Epithelial cell of alveolus of lung (primary cell): ENCODE measurements at places on chromosomes 6 and 20. TPM values are rescaled to one million over a fixed set of nuclear protein-coding genes. Genes with fewer than 3 reads are reported as not detected.

Gene THBD
- 6.5 and 156 TPM in 2 replicates for total RNA-seq

Gene TFAP2A
- total RNA-seq, result under 0.01 TPM in 1 of 2 replicates, not detected in the other

Gene PIGT
- 107 and 126 TPM in 2 replicates for total RNA-seq

Gene WFDC12
- total RNA-seq, result not detected in 2 replicates

Gene PRR18
- total RNA-seq, result 0.13 TPM in 1 of 2 replicates, not detected in the other

Gene PI3
- not detected in 2 replicates for total RNA-seq

Gene ANGPT4
- total RNA-seq, result not detected in 2 replicates

Gene HTR1E
- not detected in 2 replicates for total RNA-seq

Gene SRC
- total RNA-seq, result 13.1 and 44.4 TPM in 2 replicates

Gene ATXN1
- total RNA-seq, result 14.7 and 20.9 TPM in 2 replicates

Gene OSER1
- 27.4 and 42.9 TPM in 2 replicates for total RNA-seq

Gene RIPOR3
- 2.3 and 13.7 TPM in 2 replicates for total RNA-seq

Gene BEND3
- total RNA-seq, result 1.4 and 1.7 TPM in 2 replicates

Gene TMEM14B
- 85.6 and 103 TPM in 2 replicates for total RNA-seq

Gene RIPPLY2
- not detected in 2 replicates for total RNA-seq

Gene PRSS16
- total RNA-seq, result 0.39 TPM in 1 of 2 replicates, not detected in the other

Gene CENPQ
- 6.3 and 9.2 TPM in 2 replicates for total RNA-seq

Gene PI16
- total RNA-seq, result under 0.01 TPM in 1 of 2 replicates, not detected in the other

Gene SLC2A10
- total RNA-seq, result 43.3 and 48.8 TPM in 2 replicates

Gene SIRPD
- not detected in 2 replicates for total RNA-seq

Gene SYNJ2
- 15.7 and 36.8 TPM in 2 replicates for total RNA-seq

Gene NKX2-4
- total RNA-seq, result not detected in 2 replicates

Gene CCN6
- total RNA-seq, result not detected in 2 replicates

Gene SOBP
- total RNA-seq, result 1.0 and 4.2 TPM in 2 replicates

Gene BANF2
- total RNA-seq, result not detected in 2 replicates

Gene GMPR
- total RNA-seq, result 3.4 and 8.2 TPM in 2 replicates

Gene LAMA2
- total RNA-seq, result 28.3 and 54.9 TPM in 2 replicates

Gene ADGRF1
- not detected in 2 replicates for total RNA-seq

Gene PXDC1
- total RNA-seq, result 31.9 and 49.4 TPM in 2 replicates

Gene TULP1
- total RNA-seq, result 0.24 TPM in 1 of 2 replicates, not detected in the other

Gene BMP6
- 1.2 and 1.7 TPM in 2 replicates for total RNA-seq
